NB4 (cell line): ENCODE measurements at places on chromosomes 3 and 15.

GRCh38 chr3:169134194-169134593 lies 529.3 kb downstream of the MECOM start:
- DNase-seq = no peak

- peak; percentile 11 for DNase-seq
These were observed 10.0 kb downstream of the TRPM1 start for GRCh38 chr15:31091481-31091880.

- no peak for DNase-seq
These were observed 16.0 kb upstream of the LRRK1 start for GRCh38 chr15:100903168-100903554.

GRCh38 chr3:43353923-43354670 lies 67.8 kb downstream of the SNRK start:
- no peak for DNase-seq

- no peak for DNase-seq
These were observed 44.6 kb upstream of the P3H2 start for GRCh38 chr3:190165253-190165652.

- no peak for DNase-seq
These were observed 133.4 kb upstream of the ACP3 start for GRCh38 chr3:132183811-132184210.

- no peak for DNase-seq
These were observed 58.8 kb upstream of the TRPM1 start for GRCh38 chr15:31160297-31160696.

GRCh38 chr15:70789213-70789612 lies 25.9 kb upstream of the UACA start:
- no peak for DNase-seq

DNA sequence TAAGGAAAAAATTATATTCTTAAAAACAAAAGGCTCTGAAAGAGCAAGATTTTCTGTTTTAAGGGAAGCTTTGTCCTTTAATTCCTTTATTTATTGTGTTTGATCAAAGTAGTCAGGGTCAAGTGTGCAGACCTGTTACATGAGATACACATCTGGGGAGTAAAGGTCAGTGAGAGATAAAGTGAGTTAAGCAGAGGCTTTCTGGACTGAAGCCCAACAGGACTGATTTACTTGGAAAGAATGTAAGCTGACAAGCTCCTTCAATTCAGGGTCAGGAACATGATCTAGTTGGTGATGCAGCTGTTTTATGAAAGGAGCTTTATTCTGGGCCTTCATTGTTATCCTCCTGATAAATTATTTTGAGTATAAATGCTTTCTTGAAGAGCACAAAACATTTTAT lies 20.7 kb upstream of the OTOL1 start:
- DNase-seq = no peak

DNA sequence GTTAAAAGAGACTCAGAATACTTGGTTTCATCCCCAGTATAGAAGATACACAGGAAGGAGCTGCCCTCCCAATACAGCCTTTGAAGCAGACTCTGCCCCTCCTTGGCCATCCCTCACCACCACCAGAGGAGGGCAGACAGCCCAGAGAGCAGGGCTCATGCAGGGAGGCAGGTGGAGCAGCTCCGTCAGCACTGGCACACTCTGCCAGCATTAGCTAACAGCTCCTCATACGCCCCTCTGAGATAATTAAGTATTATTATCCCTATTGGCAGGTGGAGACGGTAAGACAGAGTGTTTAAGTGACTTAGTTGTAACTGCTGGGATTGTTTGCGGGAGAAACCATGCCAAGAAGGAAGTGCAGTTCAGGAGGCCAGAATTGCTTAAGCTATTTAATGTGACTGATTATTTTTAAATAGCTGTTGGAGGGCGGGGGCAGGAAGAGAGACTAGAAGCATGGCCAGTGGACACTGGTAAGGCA lies 434.0 kb downstream of the EPHB1 start:
- DNase-seq = peak; percentile 39

GRCh38 chr3:46524008-46524407 lies 26.2 kb downstream of the RTP3 start:
- DNase-seq = no peak

GRCh38 chr15:64687688-64688087 lies 87.7 kb downstream of the RBPMS2 start:
- no peak for DNase-seq

DNA sequence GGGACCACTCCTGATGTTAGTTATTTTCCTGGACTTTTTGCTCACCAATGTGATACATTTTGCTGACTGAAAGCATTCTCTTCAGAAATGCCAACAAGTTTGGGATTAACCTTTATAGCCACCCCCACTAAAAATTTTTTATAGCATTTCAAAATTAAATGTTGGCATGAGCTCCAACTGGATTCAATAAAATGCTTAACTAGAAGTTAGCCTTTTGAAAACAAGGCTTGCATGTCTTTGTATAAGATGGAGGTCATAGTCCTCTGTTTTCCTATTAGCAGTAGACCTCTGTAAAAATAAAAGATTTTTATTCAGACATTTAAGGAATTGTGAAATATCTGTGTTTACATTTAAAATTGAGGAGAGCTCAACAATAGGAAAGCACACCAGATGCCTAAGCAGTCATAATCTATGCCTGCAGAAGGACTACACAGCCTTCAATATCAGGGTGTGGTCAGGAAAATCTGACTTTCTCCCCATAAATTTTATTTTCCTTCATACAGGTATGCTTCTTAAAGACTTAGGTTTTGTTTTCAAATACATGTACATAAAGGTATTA lies 87.2 kb downstream of the DNAJC13 start:
- no peak for DNase-seq

GRCh38 chr3:58419780-58420507 lies 13.7 kb downstream of the PDHB start:
- DNase-seq = no peak

DNA sequence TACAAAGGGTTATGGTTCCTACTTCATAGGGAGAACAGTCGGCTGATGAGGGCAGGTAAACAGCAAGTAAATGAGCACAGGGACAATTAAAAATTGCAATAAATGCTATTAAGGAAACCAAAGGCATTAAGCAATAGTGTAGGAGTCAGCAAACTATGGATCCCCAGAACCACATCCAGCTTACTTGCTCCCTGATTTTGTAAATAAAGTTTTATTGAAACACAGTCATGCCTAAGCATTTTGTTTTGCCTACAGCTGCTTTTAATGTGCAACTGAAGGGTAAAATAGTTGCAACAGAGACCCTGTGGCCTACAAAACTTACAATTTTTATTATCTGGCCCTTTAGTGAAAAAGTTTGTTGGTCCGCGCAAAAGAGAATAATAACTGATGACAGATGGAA lies 351.2 kb upstream of the NR2F2 start:
- no peak for DNase-seq

DNA sequence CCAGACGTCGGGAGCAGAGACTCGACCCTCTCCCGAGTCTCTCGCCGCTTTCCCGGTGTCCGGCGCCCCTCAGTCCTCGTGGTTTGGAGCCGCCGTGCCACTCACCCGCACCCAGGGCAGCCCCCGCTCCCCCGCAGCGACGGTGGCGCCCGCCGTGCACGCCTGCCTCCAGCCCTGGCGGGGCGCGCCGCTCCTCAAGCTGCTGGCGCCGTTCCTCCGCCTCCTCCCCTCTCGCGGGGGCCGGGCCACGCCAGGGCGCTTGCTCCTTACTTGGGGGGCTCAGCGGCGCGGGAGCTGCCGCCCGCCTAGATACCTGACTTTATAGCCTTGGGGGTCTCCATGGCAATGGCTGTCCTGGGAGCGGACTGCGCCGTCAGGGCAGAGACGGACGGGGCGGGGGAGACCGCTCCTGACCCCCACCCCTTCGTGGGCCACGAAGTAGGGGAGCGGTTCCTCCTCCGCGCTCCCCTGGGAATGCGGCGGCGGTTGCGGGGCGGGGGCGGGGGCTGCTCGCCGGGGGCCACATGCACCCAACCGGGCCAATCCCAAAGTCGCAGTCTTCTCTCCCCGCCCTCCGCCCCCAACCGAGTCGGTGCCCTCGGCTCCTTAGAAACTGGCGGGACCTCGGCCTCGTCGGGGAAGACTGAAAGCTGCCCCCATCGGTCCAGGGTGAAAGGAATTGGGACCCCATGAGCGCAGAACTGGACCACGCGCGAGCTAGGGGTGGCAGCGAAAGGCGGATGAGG lies at the start of gene ANKRD63:
ANKRD63 (minus strand) TSS at position 196 of the 746 bp plus-strand sequence. CDS start 478 bp downstream, outside the sequence.
- peak; percentile 80 for DNase-seq

- DNase-seq = no peak
These were observed 126.5 kb downstream of the DGKG start for GRCh38 chr3:186235554-186235953.

DNA sequence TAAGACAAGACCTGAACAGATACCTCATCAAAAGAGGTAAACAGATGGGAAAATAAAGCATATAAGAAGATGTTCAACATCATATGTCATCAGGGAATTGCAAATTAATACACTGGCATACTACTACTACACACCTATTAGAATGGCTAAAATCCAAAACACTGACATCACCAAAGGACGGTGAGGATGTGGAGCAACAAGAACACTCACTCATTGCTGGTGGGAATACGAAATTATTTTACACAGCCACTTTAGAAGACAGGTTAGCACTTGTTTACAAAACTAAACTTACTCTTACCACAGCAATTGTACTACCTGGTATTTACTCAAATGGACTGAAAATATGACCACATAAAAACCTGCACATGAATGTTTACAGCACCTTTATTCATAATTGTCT lies 119.6 kb downstream of the GSK3B start:
- DNase-seq = no peak

DNA sequence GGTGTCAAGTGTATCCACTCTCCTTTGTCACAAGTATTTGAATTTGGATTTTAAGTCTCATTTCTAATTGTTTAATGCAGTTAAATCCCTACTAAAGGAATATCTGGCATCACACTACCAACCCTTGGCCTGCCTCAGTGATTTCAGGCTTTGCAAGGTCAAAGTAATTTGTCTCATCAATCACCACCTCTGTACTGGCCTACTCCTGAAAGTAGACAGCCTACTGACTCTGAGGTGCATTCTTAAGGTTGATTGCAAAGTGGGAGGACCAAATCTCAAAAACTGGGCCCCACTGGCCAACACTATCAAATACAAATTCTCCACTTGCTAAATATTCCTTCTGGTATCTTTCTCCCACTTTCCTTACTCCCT lies 851 bp upstream of the TEX55 start:
- no peak for DNase-seq

GRCh38 chr15:58432401-58432800 lies 610 bp downstream of the LIPC start:
- no peak for DNase-seq

DNA sequence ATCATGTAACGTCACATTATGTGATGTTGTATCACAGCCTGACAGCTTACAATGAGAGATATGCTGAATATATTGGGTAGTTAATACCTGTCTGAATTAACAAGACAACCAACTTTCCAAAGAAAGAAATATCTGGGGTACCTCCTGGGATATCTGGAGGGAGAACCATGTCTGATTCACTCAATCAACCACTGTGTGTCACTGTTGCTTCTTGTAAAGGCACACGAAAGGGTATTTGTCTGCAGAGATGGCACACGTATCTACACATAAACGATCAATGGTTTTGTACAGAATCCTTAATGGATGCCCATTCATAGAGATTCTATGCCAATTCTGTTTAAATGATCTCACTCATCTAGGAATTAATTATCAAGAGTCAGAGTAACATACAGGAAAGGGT lies 252.1 kb upstream of the TMCO5A start:
- DNase-seq = peak; percentile 36

DNA sequence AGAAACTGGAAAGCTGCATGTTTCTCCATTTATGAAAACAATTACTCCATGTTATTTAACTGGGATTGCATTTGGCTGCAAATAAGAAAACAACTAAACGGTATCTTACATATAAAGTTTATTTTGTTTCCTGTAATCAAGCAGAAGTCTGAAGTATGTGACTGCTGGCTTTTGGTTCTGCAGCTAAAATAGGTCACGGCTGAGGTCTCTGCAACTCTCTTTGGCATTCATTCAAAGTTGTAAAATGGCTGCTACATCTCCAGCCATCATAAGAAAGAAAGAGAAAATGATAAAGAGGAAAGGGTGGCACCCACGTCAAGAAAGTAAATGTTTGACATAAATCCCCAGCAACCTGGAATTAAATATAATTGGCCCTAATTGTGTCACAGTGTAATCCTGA lies 406.1 kb downstream of the TBC1D5 start:
- no peak for DNase-seq

DNA sequence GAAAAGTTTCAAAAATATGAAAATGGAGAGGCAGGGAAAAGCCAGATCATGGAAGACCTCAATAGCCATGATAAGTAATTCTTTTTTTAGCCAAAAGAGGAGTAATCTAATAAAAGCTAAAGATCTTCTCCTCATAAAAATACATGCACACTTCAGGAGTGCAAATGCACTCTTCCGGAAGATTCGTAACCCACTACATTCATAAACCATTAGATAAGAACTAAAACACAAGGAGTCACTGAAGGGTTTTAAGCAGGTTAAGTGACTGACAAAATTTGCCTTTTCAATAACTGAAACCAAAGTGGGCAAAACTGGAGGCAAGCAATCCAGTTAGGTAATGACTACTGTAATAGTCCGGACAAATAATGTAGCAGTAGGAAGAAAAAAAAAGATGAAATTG lies 46.0 kb downstream of the UBE3A start:
- DNase-seq = no peak

- DNase-seq = no peak
These were observed 33.3 kb downstream of the AMOTL2 start for GRCh38 chr3:134340982-134341365.

- DNase-seq = peak; percentile 96
These were observed 49.9 kb downstream of the CASR start for GRCh38 chr3:122233101-122233952.

GRCh38 chr3:56536735-56537134 lies 20.2 kb upstream of the CCDC66 start:
- DNase-seq = no peak

DNA sequence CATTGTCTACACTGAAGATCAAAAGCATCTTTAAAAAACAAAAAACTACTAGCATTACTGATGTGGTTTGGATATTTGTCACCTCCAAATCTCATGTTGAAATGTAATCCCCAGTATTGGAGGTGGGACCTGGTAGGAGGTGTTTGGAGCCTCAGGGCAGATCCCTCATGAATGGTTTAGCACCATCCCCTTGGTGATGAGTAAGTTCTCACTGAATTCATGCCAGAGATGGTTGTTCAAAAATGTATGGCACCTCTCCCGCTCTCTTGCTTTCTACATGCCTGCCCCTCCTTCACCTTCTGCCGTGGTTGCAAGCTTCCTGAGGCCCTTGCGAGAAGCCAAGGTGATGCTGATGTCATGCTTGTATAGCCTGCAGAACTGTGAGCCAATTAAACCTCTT lies 136.6 kb upstream of the FHIT start:
- DNase-seq = no peak
